Right lobe of liver (tissue), 6 donors: ENCODE measurements at places on chromosomes 11 and 22. TPM values are rescaled to one million over a fixed set of nuclear protein-coding genes. Genes with fewer than 3 reads are reported as not detected.

CAVIN3 gene
- total RNA-seq: 4.9 TPM

RNF169 gene
- total RNA-seq: 6.6 TPM

BDNF gene
- 0.06 TPM for total RNA-seq

CHRDL2 gene
- total RNA-seq: 41.4 TPM

TSPAN32 gene
- 0.51 TPM for total RNA-seq

OR2AG1 gene
- total RNA-seq: not detected

- DNase-seq: peak; percentile 55
Measured at GRCh38 chr22:20569059-20570058, 61.9 kb downstream of the MED15 start.

DNA sequence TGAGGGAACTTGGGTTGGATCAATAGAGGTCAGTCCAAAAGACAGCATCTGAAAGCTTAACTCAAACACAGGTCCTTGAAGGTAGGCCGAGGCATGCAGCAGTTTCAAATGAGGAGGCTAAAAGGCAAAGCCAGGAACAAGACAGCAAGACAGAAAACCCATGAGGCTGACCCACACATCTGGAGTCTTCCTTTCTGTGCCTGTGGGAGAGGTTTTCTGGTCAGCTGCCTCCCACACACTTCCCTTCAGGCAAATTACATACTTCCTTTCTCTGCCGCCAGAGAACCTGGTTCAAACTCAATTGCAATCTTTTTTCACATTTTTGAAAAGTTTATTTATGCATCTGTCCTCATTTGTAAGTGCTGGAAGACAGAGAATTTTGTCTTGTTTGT, 29.8 kb upstream of the CRTAM start:
- no peak for DNase-seq

DNA sequence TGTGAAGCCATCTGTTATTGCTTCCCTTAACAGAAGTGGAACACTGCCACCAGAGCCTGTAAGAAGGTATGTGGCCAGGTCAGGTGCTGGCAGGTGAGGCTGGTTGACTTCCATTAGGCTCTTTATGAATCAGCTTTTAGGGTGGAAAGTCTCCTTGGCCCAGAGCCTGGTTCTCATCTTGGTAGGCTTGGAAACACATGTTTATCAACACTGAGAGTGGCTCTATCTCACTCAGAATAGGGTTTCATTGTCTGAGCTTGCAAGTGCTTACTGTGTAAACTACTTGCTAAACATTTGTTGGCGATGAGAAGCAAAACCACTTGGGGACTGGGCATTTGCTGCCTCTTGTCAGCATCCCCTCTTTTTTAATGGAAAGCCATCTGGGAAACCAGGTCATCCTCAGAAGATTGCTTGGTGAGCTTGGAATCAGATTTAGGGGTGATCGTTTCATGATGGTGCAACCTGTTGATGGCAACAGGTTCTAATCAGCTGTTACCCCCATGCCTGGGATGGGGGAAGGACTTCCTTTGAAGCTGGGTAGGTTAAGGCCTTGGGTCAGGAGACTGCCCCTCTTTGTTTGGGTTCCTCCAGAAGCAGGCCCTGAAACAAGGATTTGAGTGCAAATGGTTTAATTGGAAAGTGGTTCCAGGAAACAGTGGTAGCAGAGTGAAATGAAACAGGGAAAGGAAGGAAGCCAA, 75.0 kb upstream of the AMPD3 start:
- DNase-seq: no peak

DNA sequence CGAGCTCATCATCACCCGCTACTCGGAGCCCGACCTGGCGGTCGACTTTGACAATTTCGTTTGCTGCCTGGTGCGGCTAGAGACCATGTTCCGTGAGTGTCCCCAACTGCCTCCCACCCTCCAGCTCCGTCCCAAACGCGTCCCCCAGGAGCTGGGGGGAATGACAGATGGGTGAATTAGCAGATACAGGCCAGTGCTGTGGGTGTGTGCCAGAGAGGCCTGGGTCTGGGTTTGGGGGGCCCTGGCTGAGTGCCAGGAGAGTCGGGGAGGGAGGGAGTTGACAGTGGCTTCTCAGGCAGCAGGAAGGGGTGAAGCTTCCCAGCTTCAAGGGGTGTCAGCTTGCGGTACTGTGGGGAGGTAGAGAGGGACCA, 28.6 kb downstream of the CAPN1 start:
- no peak for DNase-seq

DNA sequence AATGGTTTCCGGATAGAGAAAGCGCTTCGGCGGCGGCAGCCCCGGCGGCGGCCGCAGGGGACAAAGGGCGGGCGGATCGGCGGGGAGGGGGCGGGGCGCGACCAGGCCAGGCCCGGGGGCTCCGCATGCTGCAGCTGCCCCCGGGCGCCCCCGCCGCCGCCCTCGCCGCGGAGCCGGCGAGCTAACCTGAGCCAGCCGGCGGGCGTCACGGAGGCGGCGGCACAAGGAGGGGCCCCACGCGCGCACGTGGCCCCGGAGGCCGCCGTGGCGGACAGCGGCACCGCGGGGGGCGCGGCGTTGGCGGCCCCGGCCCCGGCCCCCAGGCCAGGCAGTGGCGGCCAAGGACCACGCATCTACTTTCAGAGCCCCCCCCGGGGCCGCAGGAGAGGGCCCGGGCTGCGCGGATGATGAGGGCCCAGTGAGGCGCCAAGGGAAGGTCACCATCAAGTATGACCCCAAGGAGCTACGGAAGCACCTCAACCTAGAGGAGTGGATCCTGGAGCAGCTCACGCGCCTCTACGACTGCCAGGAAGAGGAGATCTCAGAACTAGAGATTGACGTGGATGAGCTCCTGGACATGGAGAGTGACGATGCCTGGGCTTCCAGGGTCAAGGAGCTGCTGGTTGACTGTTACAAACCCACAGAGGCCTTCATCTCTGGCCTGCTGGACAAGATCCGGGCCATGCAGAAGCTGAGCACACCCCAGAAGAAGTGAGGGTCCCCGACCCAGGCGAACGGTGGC, 15.7 kb downstream of the PIK3IP1 start:
- DNase-seq: no peak

- DNase-seq: no peak
Measured at GRCh38 chr11:100776212-100776896, 89.3 kb downstream of the ARHGAP42 start.

GRCh38 chr11:119373921-119374631, 7.4 kb downstream of the USP2 start:
- DNase-seq: no peak

- no peak for DNase-seq
Measured at GRCh38 chr11:439315-440064, 2.3 kb downstream of the ANO9 start.

- DNase-seq: no peak
Measured at GRCh38 chr11:68481579-68482240, 21.2 kb downstream of the PPP6R3 start.

DNA sequence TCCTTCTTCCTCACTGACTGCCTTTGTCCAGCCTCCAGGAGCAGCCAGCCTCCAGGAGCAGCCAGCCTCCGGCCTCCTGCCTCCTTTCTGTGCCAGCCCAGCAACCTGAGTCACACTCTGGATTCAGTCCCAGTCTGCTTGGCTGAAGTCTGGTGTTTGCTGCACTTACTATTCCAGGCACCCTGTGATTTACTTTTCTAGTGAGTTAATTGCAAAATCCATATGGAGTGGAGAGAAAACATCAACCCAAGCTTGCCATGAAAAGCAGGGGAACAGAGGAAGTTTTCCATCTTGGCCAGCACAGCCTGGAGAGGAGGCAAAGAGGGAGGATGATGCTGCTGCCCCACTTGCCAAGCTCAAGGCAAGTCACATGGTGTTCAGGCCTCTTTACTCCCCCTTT, 400.5 kb downstream of the TENM4 start:
- no peak for DNase-seq
